Activated naive CD4-positive, alpha-beta T cell (primary cell): ENCODE measurements at places on chromosomes 4 and X.

- DNase-seq: no peak
Observed at GRCh38 chrX:50812995-50813842, 775 bp downstream of the SHROOM4 start.

- DNase-seq: peak; percentile 0
Observed at GRCh38 chrX:133985164-133985966, at the start of gene GPC3. TSS of gene GPC3 (minus strand) at chrX:133985594.

- no peak for DNase-seq
Observed at GRCh38 chr4:8708401-8709021, 115.9 kb downstream of the CPZ start.

DNA sequence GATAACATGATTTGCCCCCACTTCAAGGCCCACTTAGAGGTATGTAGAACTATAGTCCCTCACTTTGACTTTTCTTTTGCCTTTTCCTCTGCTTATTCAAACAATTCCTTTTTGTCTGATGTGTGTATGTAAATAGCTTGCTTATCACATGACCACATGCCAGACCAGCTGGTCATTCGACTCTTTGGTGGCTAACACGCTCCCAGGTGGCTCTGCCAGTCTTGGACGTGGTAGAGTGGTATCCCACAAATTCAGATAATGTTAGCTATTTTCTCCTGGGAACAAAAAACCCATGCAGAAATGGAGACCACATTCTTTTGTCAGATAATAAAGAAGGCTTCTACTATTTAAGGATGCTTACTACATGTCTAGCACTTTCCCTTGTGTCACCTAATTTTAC lies 47.9 kb downstream of the ARHGAP24 start:
- no peak for DNase-seq

GRCh38 chrX:38142610-38143009 lies 78.1 kb downstream of the SRPX start:
- no peak for DNase-seq

DNA sequence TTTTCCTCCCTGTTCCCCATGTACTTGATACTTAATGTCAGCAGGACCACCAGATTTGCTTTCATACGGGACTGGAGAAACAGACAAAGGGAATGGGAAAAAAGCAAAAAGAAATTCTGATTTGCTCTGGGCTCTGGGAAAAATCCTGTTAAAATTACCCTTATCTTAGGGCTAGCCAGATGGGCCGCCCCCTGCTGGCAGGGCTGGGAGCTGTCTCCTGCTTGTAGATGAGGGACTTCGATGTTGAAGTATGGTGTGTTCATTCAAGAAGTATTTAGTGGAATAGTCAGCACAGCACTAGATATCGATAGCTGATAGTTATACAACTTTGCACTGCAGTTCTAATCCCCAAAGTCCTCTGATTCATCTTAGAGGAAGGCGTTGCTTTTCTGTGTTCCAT lies 45.8 kb downstream of the BCORL1 start:
- DNase-seq: peak; percentile 5

- no peak for DNase-seq
Observed at GRCh38 chrX:51292421-51292820, 40.2 kb upstream of the NUDT10 start.
